ENCODE measurements at places on chromosomes 12 and 14. TPM values are rescaled to one million over a fixed set of nuclear protein-coding genes. Genes with fewer than 3 reads are reported as not detected.

- peak; percentile 55 for DNase-seq
Observed at GRCh38 chr12:122368361-122369073, 54.0 kb downstream of the CLIP1 start.

- DNase-seq, result peak; percentile 5
Observed at GRCh38 chr14:38254571-38255407, 1.1 kb downstream of the CLEC14A start.

DNA sequence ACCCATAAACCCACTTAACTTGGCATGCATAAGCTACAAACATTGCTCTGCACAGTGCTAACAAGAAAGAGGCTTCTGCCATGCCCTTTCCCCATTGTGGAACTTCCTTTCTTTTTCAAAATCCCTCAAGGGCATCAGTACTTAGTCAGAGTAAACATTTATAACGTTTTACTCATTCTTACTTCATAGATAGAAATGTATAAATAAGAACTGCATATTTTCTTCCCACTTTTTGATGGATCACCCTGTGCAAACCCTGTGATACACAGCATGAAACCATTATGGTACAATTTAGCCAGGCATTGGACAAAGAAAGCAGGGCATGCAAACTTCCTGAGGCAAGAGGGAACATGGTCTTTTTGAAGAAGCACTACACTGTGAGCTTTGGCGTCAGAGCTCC, 113.8 kb upstream of the FOXG1 start:
- DNase-seq, result no peak

- DNase-seq, result peak; percentile 69
Observed at GRCh38 chr12:53207042-53207441, at the start of gene ITGB7. Gene ITGB7, minus strand, starts transcription at chr12:53207251. Its CDS starts 6,808 bp downstream, at chr12:53200443.

CLEC4C gene
- not detected for total RNA-seq

Measured in stomach (tissue), 19 donors.